Activated CD8-positive, alpha-beta memory T cell treated with anti-CD3 and anti-CD28 coated beads, Interleukin-2, amount 10 ng/mL, durations not matched to agents 7 days and 5 days (primary cell): ENCODE measurements at places on chromosomes 5 and 9. TPM values are rescaled to one million over a fixed set of nuclear protein-coding genes. Genes with fewer than 3 reads are reported as not detected.

Gene ORM2
- not detected for total RNA-seq

Gene PCDHB16
- total RNA-seq: not detected

Gene TRIO
- total RNA-seq: 5.7 TPM

Gene PTGES
- not detected for total RNA-seq

Gene ARHGEF37
- 0.37 TPM for total RNA-seq

- H3K27me3 ChIP-seq: no peaks in the 10 kb centered on the region
- no peak overlapping the region for H3K27ac ChIP-seq
- no peaks in the 10 kb centered on the region for H3K4me1 ChIP-seq
Measured at GRCh38 chr5:4868140-4868735, 271.9 kb upstream of the ADAMTS16 start.

GRCh38 chr9:116350213-116350612, 196.6 kb downstream of the PAPPA start:
- H3K4me1 ChIP-seq: no peaks in the 10 kb centered on the region
- H3K27ac ChIP-seq: no peak overlapping the region

DNA sequence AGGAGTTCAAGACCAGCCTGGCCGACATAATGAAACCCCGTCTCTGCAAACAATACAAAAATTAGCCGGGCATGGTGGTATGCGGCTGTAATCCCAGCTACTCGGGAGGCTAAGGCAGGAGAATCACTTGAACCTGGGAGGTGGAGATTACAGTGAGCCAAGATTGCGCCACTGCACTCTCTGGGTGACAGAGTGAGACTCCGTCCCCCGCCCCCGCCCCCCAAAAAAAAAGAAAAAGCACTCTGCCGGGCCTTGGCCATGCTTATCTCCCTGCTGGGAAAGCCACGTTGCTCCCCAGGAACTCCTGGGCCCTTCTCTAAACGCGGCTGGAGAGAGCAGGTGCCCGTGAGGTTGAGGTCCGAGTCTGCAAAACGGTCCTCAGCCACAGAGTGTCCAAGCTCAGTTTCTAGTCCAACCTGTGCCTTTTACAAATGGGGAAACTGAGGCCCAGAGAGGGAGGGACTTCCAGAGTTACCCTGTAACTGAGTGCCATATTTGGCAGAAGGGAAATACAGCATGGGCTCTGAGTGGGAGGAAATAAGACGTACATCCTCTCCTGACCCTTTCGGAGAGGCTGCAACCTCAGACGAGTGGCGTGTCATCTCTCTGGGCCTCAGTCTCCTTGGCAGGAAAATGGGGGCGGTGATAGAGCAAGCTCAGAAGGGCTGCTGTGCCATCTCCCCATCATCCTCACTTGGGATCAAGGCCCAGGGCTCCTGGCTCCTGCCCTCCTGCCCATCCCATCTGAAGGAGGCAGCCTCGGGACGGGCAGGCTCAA, 6.6 kb upstream of the PHYHD1 start:
- H3K4me1 ChIP-seq: peaks cover 25% of the 10 kb centered on the region
- no peak overlapping the region for H3K4me3 ChIP-seq

DNA sequence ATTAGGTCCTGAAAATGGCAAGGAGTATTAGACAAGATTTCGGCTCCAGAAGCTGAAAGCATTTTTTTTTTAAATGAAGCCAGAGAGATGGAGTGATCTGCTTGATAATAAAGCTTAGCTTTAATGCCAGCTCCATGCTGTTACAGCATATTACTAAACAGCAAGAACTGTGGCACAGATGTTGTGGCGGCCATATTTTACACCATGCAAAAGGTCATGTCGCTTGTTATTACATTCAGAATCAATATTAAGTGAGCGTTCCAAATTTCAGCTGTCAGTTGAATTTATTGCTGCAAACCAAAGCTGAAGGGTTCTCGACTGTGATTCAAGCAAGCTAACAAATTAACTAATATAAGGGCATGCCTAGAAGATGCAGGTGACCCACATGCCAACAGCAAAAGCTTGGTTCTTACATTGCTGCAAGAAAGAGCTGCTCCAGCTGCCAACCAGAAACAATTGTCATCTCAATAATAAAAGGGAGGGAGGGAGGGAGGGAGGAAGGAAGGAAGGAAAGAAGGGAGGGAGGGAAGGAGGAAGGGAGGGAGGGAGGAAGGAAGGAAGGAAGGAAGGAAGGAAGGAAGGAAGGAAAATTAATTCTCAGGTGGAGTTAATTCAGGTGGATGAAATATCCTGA, 517.7 kb upstream of the WWC1 start:
- no peaks in the 10 kb centered on the region for H3K4me1 ChIP-seq
- no peak for DNase-seq
- H3K36me3 ChIP-seq: no peaks in the 10 kb centered on the region
- H3K4me3 ChIP-seq: no peak overlapping the region

DNA sequence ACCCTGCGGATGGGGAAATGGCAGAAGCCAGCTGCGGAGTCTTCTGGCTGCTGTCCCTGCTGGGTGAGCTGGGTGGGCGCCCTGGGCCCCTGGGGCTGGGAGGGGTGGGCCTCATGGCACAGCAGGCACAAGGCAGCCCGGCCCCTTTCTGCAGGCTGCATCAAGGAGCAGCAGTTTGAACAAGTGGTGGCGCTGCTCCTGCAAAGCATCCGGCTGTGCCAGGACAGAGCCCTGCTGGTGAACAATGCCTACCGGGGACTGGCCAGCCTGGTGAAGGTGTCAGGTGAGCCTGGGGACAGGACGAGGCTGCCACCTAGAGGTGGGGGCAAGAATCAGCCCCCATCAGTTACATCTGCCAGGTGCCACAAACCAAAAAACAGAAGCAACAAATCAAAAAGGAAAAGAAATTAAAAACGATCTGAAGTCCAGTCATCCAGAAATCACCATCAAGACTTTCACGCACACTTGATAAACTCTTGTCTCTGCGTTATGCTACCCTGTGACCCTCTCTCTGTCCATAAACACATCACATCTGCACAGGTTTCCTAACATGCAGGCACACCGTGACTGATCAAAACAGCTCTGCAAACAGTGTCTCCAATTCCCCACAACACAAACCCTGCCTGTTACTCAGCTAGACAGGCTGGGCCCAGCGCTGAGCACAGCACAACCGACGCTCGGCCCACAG, 13.9 kb downstream of the REXO4 start:
- no peak overlapping the region for H3K4me3 ChIP-seq
- H3K27ac ChIP-seq: peak overlapping the region; percentile 0
- DNase-seq: peak; percentile 72
- no peaks in the 10 kb centered on the region for H3K27me3 ChIP-seq
- H3K4me1 ChIP-seq: peaks cover 17% of the 10 kb centered on the region

DNA sequence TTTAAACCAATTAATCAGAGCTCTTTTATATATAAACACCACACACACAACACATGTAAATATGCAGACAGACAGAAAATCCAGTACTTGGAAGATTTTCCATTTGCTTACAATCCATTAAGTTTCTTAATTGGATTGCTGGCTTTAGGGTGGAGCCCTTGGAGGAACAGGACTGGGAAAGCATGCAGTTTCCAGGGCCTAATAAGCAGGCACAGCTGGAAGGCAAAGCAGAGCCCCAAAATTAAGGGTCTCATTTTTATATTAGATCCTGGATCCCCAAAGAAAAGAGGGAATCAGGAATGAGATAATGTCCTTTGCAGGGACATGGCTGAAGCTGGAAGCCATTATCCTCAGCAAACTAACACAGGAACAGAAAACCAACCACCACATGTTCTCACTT, 13.1 kb upstream of the SMC2 start:
- H3K4me1 ChIP-seq: no peaks in the 10 kb centered on the region
- H3K36me3 ChIP-seq: no peaks in the 10 kb centered on the region
- no peak for DNase-seq
- no peak overlapping the region for H3K27ac ChIP-seq

- H3K27me3 ChIP-seq: peaks cover 82% of the 10 kb centered on the region
- peaks cover 2% of the 10 kb centered on the region for H3K4me1 ChIP-seq
- no peak overlapping the region for H3K27ac ChIP-seq
- no peak overlapping the region for H3K4me3 ChIP-seq
Measured at GRCh38 chr5:72167804-72168203, 60.5 kb downstream of the MAP1B start.

- H3K4me1 ChIP-seq: peaks cover 1% of the 10 kb centered on the region
- H3K27ac ChIP-seq: no peak overlapping the region
- no peak for DNase-seq
- no peak overlapping the region for H3K4me3 ChIP-seq
- no peaks in the 10 kb centered on the region for H3K27me3 ChIP-seq
- H3K36me3 ChIP-seq: no peaks in the 10 kb centered on the region
Measured at GRCh38 chr9:104858271-104858670, 69.7 kb downstream of the ABCA1 start.

DNA sequence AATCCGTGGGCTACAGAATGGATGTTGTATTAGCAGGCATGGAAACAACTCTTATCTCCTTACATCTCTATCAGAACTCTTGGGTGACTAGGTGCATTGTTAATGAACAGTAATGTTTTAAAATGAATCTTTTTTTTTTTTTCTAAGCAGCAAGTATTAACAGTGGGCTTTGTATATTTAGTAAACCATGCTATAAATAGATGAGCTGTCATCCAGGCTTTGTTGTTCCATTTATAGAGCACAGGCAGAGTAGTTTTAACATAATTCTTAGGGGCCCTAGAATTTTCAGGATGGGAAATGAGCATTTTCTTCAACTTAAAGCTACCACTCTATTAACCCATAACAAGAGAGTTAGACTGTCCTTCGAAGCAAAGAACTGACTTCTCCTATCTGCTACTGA, 233.7 kb upstream of the ADAMTSL1 start:
- no peak for DNase-seq
- H3K27me3 ChIP-seq: no peaks in the 10 kb centered on the region
- H3K27ac ChIP-seq: no peak overlapping the region
- no peak overlapping the region for H3K4me3 ChIP-seq
- no peaks in the 10 kb centered on the region for H3K4me1 ChIP-seq

DNA sequence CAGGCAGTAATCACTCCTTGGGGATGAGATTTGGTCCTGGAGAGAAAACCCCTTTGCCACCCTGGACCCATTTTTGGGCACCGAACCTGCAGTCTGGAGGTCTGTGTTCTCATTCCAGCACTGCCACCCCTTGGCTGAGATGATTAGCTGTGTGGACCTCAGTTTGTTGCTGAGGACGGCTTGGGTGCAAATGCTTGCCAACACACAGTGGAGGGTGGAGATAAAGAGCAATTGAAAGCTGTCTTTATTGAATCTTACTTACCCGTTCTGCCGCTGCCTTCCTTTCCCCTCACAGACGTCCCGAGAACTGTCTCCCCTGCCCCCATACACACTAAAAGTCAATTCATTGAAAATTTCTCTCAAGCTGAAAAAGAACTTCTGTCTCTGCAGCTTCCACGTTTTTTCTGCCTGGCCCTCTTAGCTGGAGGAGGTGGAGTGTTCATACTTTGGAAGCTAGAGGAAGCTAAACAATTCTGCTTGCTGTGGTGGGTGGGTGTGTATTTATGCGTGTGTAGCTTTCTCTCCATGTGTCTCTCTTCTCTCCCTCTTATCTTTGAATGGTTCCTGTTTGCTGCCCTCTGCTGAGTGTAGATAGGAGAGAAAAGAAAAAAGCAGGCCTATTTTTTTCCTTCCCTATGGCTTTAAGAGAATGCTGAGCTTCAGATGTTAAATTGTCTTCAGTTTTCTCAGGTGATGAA, 6.6 kb downstream of the GALNT10 start:
- peaks cover 68% of the 10 kb centered on the region for H3K4me1 ChIP-seq
- H3K36me3 ChIP-seq: peaks cover 15% of the 10 kb centered on the region
- peak overlapping the region; percentile 91 for H3K27ac ChIP-seq
- H3K27me3 ChIP-seq: no peaks in the 10 kb centered on the region
- H3K4me3 ChIP-seq: no peak overlapping the region

GRCh38 chr9:88220652-88221051, 82.4 kb upstream of the SPATA31C2 start:
- no peaks in the 10 kb centered on the region for H3K36me3 ChIP-seq
- no peak overlapping the region for H3K27ac ChIP-seq
- no peaks in the 10 kb centered on the region for H3K4me1 ChIP-seq
- peaks cover 8% of the 10 kb centered on the region for H3K27me3 ChIP-seq

- H3K4me1 ChIP-seq: no peaks in the 10 kb centered on the region
- peaks cover 6% of the 10 kb centered on the region for H3K27me3 ChIP-seq
- H3K4me3 ChIP-seq: no peak overlapping the region
- no peaks in the 10 kb centered on the region for H3K36me3 ChIP-seq
- H3K27ac ChIP-seq: no peak overlapping the region
Measured at GRCh38 chr5:39800042-39800601, 375.3 kb upstream of the DAB2 start.

DNA sequence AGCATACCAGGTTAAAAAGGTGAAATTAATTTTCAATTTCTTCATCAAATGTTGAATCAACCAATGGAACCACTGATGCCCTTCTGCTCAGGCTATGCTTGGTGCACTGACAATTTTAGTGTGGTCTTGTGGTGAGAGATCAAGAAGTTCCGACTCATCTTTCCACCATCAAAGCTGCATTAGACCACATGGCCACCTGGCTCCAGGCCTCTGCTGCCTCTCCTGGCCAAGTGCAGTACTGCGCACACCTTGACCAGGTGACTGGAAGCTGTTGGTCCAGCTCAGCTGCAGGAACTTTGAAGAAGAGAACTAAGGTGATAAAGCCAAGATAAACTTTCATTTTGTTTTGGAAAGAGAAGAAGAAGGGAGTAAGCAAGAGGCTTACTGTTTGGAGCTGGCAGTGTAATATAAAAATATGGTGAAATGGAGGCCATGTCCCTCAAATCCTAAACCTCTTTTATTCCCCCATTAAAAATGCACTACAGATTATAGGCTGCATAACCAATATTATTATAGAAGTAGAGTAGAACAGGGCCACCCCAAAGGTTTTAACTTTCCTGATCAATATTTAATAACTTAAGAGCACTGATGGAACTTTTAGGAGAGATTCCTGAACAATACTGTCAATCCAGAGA, 315.5 kb upstream of the C9orf72 start:
- H3K27ac ChIP-seq: no peak overlapping the region
- H3K4me3 ChIP-seq: no peak overlapping the region

DNA sequence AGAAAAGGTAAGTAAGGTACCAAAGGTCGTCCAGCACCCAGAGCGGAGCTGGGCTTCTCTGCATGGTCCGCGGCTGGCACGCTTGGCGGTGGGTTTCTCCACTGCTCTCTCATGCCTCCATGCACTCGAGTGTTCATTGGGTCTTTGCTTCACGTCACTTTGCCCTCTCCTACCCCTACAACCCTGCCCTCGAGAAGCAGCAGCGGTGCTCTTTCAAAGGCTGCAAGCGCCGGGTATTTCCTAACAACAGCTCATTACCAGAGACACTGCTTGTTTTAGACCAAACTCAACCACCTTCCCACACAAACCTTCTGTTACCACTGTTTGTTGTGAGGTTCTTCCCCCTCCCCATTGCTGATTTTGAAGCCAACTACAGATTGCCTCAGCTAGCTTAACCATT, 21.5 kb upstream of the ZBTB34 start:
- no peaks in the 10 kb centered on the region for H3K27me3 ChIP-seq
- H3K4me3 ChIP-seq: no peak overlapping the region
- no peak for DNase-seq
- peaks cover 43% of the 10 kb centered on the region for H3K4me1 ChIP-seq
- H3K27ac ChIP-seq: peak overlapping the region; percentile 31
- H3K36me3 ChIP-seq: peaks cover 32% of the 10 kb centered on the region
